Body of pancreas (tissue), 4 donors: ENCODE measurements at places on chromosomes 16 and 17. TPM values are rescaled to one million over a fixed set of nuclear protein-coding genes. Genes with fewer than 3 reads are reported as not detected.

GRCh38 chr17:78241277-78242023 is 10.0 kb downstream of the TMEM235 start:
- DNase-seq = no peak

- DNase-seq = no peak
Measured at GRCh38 chr17:45143094-45143670, 5.1 kb upstream of the HEXIM1 start.

GRCh38 chr17:72392056-72393010 is 271.5 kb downstream of the SOX9 start:
- no peak for DNase-seq

- no peak for DNase-seq
Measured at GRCh38 chr16:82761858-82762257, 135.1 kb downstream of the CDH13 start.

DNA sequence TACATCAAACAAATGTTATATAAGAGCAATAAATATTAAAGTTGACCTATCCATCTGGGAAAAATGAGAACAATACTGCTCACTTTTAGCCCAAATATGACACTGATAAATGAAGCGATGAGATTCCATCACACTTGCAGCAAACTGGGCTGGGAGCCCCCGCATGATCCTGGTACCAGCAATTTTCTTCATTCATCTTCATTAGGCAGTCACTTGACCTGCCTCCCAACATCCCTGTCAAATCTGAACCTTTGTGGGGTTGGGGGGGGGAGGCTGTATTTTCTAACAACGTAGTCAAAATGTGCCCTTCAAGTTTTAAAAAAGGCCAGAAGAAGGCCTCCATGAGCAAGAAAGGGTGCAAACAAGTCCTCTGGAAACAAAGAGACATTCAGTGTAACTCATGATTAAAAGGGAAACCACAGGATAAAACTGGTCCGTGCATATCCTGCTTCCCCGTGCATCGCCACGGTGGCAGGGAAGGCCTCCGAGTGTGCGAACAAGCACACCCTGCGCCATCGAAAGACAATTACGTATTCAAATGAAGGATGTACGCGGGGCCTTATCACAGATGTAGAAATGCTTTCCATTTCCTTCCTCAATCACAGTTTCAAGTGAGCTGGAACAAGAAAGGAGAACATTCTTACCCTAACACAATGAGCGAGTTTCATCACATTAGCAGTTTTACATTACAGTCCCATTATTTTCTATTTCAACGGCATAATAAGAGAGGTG is 48.4 kb downstream of the TOX3 start:
- DNase-seq = no peak

DNA sequence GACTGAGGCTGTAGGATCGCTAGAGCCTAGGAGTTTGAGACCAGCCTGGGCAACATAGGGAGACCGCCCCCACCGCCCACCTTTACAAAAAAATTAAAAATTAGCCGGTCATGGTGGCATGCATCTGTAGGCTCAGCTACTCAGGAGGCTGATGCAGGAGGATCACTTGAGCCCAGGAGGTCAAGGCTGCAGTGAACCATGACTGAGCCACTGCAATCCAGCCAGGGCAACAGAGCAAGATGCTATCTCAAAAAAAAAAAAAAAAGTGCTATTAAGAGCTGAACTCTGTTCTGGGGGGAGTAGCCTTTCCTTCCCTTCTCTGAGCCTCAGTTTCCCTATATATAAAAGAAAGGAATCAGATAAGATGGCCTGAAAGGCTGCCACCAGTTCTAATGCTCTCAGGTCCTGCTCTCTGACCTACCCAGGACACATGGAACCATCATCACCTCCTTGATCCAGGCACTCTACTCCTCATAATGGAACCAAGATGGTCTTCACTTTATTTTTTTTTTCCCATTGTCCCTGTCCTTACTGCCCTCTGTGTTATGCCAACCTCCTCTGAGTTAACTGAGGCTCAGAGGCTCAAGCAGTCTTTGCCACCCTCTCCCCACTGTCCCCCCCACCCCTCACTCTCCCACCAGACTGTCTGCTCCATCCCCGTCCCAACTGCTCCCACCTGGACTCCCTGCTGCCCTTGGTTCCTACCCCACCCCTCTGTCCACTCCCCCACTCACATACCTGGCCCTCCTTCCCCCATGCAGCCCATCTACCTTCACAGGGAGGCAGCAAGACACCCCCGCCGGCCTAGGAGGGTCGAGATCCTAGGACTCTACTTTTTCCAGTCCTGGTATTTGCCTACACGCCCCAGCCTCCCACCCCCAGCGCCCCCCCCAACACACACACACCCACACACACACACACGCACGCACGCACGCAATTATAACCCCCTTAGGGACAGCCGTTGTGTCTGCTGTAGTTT is 23.8 kb upstream of the EIF1 start:
- DNase-seq = no peak

GRCh38 chr17:602436-602835 is 112.2 kb downstream of the VPS53 start:
- no peak for DNase-seq

DNA sequence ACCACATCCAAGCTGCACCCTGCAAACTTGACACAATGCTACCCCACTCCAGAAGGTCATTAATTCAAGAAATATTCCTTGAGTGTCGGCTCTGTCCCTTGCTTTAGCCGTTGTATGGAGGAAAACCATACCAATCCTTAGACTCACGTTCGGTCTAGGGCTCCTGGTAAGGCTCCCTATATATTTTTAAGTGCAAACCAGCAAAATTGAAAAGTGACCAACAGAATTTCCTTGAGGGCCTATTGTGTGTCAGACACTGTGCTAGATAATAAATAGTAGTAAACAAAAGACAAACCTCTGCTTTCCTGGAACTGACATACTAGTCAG is 390 bp upstream of the BBS2 start:
- no peak for DNase-seq

DNA sequence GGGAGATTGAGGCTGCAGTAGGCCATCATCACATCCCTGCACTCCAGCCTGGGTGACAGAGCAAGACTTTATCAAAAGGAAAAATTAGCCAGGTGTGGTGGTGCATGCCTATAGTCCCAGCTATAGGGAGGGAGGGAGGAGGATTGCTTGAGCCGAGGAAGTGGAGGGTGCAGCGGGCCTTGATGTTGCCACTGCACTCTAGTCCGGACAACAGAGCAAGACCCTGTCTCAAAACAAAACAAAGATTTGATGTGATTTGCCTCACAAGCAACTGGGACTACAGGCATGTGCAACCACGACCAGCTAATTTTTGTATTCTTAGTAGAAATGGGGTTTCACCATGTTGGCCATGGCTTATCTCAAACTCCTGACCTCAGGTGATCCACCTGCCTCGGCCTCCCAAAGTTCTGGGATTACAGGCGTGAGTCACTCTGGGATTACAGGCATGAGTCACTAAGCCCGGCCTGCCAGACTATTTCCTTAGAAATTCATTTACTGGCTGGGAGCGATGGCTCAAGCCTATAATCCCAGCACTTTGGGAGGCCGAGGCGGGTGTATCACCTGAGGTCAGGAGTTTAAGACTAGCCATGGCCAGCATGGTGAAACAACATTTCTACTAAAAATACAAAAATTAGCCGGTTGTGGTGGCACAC is 11.5 kb downstream of the UBE2G1 start:
- no peak for DNase-seq

DNA sequence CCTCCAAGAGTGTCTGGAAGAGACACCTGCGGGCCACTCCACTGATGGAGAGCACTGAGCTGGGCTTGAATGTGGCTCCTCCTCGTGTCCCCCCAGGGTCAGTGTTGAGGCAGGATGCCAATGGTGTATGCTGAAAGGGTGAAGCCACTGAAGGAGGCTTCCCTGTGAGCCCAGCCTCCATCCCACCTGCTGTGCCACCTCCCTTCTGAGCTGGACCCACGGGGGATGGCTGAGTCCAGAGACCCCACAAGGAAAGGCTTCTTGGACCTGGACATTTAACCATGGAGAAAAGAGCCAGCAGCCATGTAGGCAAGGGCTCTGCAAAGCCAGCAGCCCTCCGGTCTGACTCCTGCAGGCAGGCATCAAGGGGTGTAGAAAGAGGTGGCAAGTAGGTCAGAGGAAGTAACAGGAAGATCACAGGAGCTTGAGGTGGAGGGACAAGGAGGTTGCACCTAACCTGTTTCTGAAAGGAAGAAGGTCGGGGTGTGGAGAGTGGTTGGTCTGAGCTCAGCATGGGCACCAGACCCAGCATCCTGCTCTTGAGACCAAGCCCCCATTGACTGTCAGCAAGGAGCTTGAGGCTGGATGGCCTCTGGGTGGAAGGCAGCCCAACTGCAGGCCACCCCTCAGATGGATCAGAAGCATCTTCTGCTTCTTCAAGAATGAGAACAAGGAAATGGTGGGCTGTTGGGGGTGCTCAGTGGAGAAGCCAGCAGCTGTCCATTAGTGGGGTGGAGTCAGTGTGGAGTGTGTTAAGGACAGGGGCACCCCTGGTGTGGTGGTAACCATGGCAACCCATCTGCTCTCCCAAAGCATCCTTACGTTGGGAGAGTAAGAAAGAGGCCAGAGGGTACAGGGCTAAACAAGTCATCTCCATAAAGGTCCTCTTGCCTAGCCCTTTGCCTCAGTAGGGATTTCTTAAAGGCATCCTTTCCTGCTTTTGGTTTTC is 80.7 kb downstream of the PLD6 start:
- DNase-seq = no peak

- no peak for DNase-seq
Measured at GRCh38 chr16:28923231-28923587, 1.8 kb downstream of the RABEP2 start.

DNA sequence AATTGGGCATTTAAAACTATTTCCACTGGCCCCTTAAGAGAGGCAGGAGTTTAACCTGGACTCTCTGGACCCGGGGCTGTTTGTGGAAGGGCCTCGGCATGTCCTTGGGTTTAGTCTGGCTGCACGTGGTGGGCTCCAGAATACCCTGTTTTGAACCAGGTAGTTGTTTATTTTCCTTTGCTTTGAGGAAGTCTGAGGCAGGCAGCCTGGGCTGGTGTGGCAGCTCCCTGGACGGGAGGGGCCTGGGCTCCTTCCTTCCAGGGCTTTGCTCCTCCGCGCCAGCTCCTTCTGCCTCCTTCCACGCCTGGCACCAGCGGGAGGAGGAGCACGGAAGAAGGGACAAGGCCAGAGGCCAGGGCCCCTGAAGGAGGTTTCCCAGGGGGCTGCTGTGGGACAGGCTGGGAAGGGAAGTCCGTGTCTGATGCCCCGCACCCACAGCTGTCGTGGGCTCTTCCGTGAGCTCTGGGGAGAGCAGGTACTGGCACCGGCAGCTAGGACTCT is 15.5 kb downstream of the BANP start:
- DNase-seq = peak; percentile 55

- peak; percentile 34 for DNase-seq
Measured at GRCh38 chr17:55420776-55421178, 858 bp downstream of the MMD start.

GRCh38 chr16:74029115-74029792 is 267.4 kb upstream of the PSMD7 start:
- no peak for DNase-seq

DNA sequence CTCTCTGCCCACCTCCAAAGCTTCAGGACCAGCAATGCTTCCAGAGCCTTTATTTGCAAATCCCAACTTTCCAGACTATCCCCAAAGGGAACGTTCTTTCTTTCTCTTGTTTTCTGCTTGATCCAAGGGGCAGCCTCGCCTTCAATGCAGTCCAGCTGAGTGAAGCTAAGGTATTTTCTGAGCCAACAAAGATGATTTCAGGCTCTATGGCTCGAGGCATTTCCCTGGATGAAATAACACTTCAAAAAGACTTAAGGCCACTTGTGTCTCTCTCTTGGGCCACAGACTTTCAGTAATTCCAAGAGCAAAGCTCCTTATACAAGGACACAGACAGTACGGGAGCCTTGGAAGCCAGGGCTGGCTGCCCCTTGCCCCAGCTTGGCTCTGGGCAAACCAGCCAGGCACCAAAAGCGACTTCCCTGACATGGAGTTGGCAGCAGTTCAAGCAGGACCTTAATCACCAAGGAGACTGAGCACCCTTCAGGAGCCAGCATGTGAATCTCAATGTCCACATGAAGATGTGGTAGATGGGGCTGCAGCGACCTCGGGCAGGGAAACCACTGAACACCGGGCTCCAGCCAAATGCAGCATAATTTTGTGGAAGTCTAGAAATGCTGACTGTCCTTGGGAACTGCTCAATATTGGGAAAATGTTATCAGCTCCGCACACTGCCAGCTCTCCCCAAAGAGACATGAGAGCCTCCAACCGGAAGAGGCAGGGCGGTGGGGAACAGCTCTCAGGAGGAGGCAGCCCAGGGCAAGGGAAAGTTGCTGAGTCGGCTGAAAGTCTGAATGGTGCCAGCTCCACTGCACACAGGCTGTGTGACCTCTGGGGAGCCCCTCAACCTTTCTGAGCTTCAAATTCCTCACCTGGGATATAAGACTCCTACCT is 39.0 kb downstream of the TK2 start:
- peak; percentile 80 for DNase-seq

GRCh38 chr16:82004601-82005000 is 6.7 kb downstream of the SDR42E1 start:
- DNase-seq = peak; percentile 71

- DNase-seq = no peak
Measured at GRCh38 chr16:60310846-60311445, 1576.8 kb upstream of the GOT2 start.

GRCh38 chr17:9484789-9485188 is 90.8 kb downstream of the STX8 start:
- no peak for DNase-seq

DNA sequence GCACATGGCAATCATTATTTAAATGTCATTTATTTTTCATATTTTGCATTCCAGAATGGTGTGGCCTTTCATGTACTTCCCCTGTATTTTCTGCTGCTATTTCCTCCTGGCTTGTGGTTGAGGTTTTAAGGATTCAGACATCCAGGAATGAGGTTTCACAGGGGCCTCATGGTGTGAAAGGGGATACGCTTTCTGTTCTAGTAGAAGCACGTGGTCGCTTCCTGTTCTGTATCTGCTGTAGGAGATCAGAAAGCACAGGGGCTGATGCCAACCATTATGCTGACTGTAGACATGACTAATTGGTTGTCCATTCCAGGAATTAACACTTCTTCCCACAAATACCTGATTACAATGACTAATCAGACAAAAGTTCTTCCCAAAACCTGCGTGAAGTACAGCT is 405.9 kb downstream of the SHISA9 start:
- DNase-seq = no peak

DNA sequence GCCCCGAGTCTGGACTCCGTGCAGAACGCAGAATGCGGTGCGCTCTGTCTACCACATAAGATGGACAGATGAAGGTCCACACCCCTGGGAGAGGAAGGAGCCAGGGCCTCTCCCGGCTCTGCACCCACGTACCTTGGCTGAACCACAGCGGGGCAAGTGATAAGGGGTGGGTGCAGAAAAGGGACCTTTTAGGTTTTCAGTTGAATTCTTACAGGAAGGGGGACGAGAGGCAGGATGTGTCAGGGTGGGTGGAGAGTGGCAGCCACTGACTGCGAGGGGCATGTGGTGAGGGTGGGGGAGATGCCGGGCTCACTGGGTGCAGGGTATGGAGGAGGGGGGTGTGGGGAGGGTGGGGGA is 372 bp downstream of the CD300A start:
- no peak for DNase-seq

The MGAT5B gene
- 3.6 TPM for total RNA-seq

The CBX8 gene
- total RNA-seq = 1.8 TPM

The TBC1D3C gene
- not detected for total RNA-seq

The EFCAB5 gene
- total RNA-seq = not detected

The SMIM36 gene
- total RNA-seq = not detected

The MYH11 gene
- 19.7 TPM for total RNA-seq

The HOXB8 gene
- total RNA-seq = not detected

The KRT16 gene
- total RNA-seq = 1.6 TPM

The TNFRSF13B gene
- total RNA-seq = not detected

The CRHR1 gene
- total RNA-seq = not detected
